ENCODE measurements at places on chromosomes 6 and 20.

GRCh38 chr6:73566954-73567591 is 46.2 kb upstream of the EEF1A1 start:
- H3K4me3 ChIP-seq: no peak overlapping the region
- H3K36me3 ChIP-seq: no peaks in the 10 kb centered on the region
- H3K27me3 ChIP-seq: no peaks in the 10 kb centered on the region
- H3K4me1 ChIP-seq: peaks cover 13% of the 10 kb centered on the region
- H3K27ac ChIP-seq: no peak overlapping the region
- DNase-seq: no peak

DNA sequence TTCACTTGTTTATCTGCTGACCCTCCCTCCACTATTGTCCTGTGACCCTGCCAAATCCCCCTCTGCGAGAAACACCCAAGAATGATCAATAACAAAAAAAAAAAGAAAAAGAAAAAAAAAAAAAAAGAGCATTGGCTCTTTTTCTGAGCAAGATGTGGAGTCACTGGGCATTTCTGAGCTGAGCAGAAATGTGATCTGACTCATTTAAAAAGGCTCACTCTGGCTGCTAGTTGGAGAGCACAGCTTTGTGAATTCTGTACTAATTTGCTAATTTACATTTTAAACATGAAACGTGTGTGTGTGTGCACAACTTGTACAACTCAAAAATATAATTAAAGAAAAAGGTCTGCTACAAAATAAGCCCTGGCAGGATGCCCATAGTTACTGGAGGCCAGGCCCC is 20.2 kb downstream of the SCML4 start:
- no peak for DNase-seq
- peaks cover 3% of the 10 kb centered on the region for H3K4me1 ChIP-seq
- H3K36me3 ChIP-seq: no peaks in the 10 kb centered on the region
- H3K4me3 ChIP-seq: no peak overlapping the region
- no peaks in the 10 kb centered on the region for H3K27me3 ChIP-seq

GRCh38 chr6:20933057-20933788 is 399.0 kb downstream of the CDKAL1 start:
- no peaks in the 10 kb centered on the region for H3K4me1 ChIP-seq
- no peaks in the 10 kb centered on the region for H3K36me3 ChIP-seq
- H3K27me3 ChIP-seq: no peaks in the 10 kb centered on the region
- no peak overlapping the region for H3K27ac ChIP-seq

DNA sequence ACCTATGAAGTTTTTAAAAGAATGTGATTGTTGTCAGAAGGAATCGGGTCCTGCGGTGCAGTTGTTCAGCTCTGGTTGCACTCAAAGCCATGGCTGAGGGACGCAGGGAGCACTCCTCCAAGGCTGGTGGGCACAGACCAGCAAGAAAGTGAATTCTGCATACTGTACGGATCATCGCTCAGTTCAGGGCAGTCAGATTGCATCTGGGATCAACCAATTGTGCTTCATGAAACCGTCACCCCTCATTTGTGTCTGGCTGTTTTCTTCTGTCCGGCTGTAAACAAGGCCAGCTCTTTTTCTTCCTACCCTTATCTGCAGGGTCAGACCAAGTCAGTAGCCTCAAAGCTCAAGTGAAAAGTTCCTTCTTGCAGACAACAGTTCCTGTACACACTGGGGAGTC is 478.3 kb downstream of the TFAP2A start:
- no peaks in the 10 kb centered on the region for H3K27me3 ChIP-seq
- no peak overlapping the region for H3K4me3 ChIP-seq
- no peak for DNase-seq
- no peaks in the 10 kb centered on the region for H3K4me1 ChIP-seq

DNA sequence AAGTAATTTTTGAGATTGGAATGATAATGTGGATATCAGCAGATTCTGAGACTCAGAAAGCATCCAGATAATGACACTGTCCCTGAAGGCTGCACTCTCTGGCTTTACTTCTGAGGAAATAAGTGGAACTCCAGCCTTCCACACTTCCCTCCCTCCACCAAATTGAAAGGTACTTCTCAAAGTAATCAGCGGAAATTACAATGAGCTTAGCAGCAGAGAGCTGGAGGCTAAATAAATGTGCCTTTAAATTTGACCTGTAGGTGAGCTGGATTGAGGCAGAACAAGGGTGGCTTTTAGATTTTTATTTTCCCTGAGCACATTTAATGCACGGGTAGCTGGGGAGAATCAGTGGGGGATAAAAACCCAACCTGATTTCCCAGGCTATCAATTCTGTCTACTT is 39.3 kb upstream of the RNF144B start:
- H3K27ac ChIP-seq: no peak overlapping the region
- no peaks in the 10 kb centered on the region for H3K4me1 ChIP-seq
- H3K4me3 ChIP-seq: no peak overlapping the region
- no peak for DNase-seq
- no peaks in the 10 kb centered on the region for H3K27me3 ChIP-seq
- H3K36me3 ChIP-seq: no peaks in the 10 kb centered on the region

GRCh38 chr20:32756156-32756555 is 6.0 kb upstream of the DNMT3B start:
- peaks cover under 1% of the 10 kb centered on the region for H3K4me1 ChIP-seq
- no peak for DNase-seq
- no peaks in the 10 kb centered on the region for H3K36me3 ChIP-seq
- H3K27ac ChIP-seq: no peak overlapping the region
- no peak overlapping the region for H3K4me3 ChIP-seq
